ENCODE measurements at places on chromosomes 2 and 18.

- DNase-seq = no peak
Observed at GRCh38 chr2:161010503-161011015, 149.7 kb upstream of the TANK start.

- DNase-seq = no peak
Observed at GRCh38 chr2:82780050-82780449, 1679.0 kb downstream of the SUCLG1 start.

DNA sequence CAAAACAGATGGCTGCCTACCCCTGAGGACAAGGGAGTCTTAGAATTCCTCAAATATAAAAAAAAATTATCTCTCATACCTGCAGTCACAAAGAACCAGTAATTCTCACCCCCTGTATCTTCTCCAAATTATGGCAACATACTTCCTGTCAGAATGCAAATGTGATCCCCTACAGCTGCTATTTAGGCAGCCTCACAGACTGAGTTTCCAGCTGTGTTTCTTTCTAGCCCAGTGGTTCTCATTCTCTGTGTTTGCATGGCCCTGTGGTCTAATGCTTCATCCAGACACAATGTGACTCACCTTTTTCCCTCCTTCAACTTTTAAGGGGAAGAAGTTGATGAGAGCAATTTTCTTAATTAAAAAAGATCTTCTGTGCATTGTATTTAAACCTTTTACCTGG, 726.3 kb downstream of the TSN start:
- DNase-seq = no peak

GRCh38 chr2:66535574-66536289, 100.8 kb downstream of the MEIS1 start:
- DNase-seq = no peak
